Activated CD4-positive, alpha-beta memory T cell treated with anti-CD3 and anti-CD28 coated beads for 36 hours (primary cell): ENCODE measurements at places on chromosomes 1 and 21. TPM values are rescaled to one million over a fixed set of nuclear protein-coding genes. Genes with fewer than 3 reads are reported as not detected.

- no peaks in the 10 kb centered on the region for H3K27me3 ChIP-seq
- H3K27ac ChIP-seq, result no peak overlapping the region
- no peak for DNase-seq
Observed at GRCh38 chr1:58135821-58136321, 410.7 kb downstream of the OMA1 start.

DNA sequence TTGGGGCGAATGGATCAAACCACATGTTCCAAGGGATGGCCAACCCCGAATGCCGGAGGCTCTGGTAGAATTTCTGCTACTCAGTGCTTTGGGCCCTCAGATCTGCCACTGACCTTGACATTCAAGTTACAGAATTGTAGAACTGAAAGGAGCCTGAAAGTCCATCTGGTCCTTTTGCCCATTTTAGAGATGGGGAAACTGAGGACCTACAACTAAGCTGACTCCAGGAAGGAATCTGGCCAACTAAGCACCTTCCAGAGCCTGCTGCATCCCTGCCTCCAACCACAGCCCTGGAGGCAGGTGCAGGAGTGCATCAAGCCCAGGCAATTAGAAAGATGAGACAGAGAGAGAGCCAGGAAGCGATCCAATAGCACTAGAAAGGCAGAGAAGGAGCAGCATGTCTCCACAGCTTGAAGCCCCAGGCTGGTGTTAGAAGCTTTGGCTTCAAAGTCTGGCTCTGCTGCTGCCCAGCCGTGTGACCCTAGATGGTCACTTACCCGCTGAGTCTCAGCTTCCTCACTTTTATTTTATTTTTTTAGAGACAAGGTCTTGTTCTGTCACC is 1.3 kb upstream of the CTRC start:
- H3K4me3 ChIP-seq, result no peak overlapping the region
- H3K27me3 ChIP-seq, result no peaks in the 10 kb centered on the region

- no peaks in the 10 kb centered on the region for H3K27me3 ChIP-seq
- H3K36me3 ChIP-seq, result peaks cover 23% of the 10 kb centered on the region
- no peak overlapping the region for H3K4me3 ChIP-seq
Observed at GRCh38 chr1:10339815-10340214, 59.0 kb upstream of the PGD start.

DNA sequence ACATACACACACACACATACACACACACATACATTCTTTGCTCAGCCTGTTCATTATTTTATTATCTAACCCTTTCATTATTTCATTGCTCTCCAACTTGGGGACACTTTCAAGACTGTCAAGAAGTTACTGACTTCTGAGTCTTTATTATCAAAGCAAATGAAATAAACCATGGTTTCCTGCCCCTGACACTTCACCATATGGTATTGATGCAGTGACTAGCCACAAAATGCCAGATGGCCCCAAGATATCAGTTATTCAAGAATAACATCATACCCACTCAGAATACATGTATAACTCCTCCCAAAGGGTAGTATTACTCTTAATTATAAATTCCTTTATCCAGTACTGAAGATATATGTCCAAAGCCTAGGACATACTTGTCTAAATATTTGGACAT is 197.3 kb downstream of the MRPL39 start:
- no peak for DNase-seq
- no peak overlapping the region for H3K4me3 ChIP-seq
- peaks cover 2% of the 10 kb centered on the region for H3K27me3 ChIP-seq
- H3K27ac ChIP-seq, result no peak overlapping the region

GRCh38 chr1:25644962-25645361 is 28.4 kb downstream of the MAN1C1 start:
- peaks cover 55% of the 10 kb centered on the region for H3K4me1 ChIP-seq
- peaks cover 3% of the 10 kb centered on the region for H3K27me3 ChIP-seq
- no peak overlapping the region for H3K27ac ChIP-seq

Gene IGSF21
- not detected for total RNA-seq

Gene TFAP2E
- 0.17 TPM for total RNA-seq
